Subcutaneous preadipocyte (primary cell): ENCODE measurements at places on chromosomes 11 and 22. TPM values are rescaled to one million over a fixed set of nuclear protein-coding genes. Genes with fewer than 3 reads are reported as not detected.

The TSSK2 gene
- total RNA-seq = not detected in 2 replicates

The NDUFV1 gene
- 207 and 250 TPM in 2 replicates for total RNA-seq

The TEX12 gene
- total RNA-seq = under 0.01 and 0.20 TPM in 2 replicates

The TRIM34 gene
- 4.7 and 5.9 TPM in 2 replicates for total RNA-seq

The HPS5 gene
- total RNA-seq = 18.7 and 30.7 TPM in 2 replicates
